Mesenchymal stem cell (in vitro differentiated cells and primary cell): ENCODE measurements at places on chromosomes 5 and 9.

DNA sequence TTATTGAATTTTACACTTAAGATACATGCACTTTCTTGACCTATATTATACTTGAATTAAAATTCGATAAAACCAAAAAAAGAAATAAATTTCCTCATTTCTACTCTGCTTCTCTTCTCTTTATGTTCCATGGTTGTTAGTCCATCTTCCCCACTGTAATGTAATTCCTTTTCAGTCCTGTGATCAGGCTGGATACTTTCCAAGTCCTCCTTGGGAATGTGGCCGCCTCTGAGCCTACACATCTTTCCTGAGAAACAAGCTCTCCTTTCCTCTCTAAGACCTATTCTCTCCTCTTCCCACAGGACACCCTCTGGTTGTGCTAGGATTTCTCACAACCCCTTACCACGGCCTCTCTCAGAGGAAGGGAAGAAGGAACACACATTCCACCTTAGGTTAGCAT lies 285.1 kb downstream of the DNAH5 start:
- no peak overlapping the region for H3K4me3 ChIP-seq
- peaks cover 2% of the 10 kb centered on the region for H3K4me1 ChIP-seq
- no peak overlapping the region for H3K27ac ChIP-seq

- H3K36me3 ChIP-seq = peaks cover 49% of the 10 kb centered on the region
- no peak overlapping the region for H3K4me3 ChIP-seq
- H3K4me1 ChIP-seq = no peaks in the 10 kb centered on the region
- H3K27me3 ChIP-seq = no peaks in the 10 kb centered on the region
- DNase-seq = no peak
Measured at GRCh38 chr5:14767735-14768507, 103.4 kb downstream of the OTULIN start.

DNA sequence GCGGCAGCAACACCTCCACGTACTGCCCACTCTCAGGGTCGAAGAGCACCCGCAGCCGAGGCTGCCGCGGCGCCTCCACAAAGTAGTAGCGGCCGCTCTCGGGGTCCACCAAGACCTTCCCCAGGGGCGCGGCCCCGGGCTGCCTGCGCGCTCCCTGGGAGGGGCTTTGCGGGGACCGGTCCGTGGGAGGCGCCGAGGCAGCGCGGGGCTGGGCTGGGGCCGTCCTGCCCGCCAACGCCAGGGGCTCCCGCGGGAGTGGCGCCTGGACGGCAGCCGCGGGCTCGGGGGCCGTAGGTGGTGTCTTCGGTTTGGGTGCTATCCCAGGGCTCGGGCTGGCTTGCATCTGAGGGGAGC lies 2.6 kb upstream of the MZB1 start:
- no peaks in the 10 kb centered on the region for H3K36me3 ChIP-seq
- H3K27me3 ChIP-seq = peaks cover 29% of the 10 kb centered on the region
- no peak for DNase-seq
- H3K4me1 ChIP-seq = peaks cover 37% of the 10 kb centered on the region
- peak overlapping the region; percentile 41 for H3K4me3 ChIP-seq

DNA sequence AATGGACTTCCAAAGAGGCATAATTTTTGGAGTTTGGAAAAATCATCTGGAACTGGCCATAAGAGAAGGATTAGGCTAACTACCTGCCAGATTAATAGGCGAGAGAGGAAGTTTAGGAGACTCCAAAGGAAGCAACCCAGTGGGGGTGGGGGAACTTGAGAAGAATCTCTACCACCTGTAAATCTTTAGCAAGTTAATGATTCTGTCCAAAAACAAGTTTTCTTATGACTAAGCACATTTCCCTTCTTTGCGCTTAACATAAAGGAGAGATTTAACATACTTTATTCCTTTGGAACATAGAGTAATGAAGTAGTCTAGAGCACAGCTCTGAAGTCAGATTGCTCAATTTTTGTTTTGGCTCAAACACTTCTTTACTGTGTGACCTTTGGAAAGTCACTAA lies 58.2 kb upstream of the PAPPA start:
- H3K36me3 ChIP-seq = no peaks in the 10 kb centered on the region
- H3K27me3 ChIP-seq = no peaks in the 10 kb centered on the region
- H3K27ac ChIP-seq = no peak overlapping the region

GRCh38 chr5:113233606-113234005 lies 201.2 kb downstream of the TSSK1B start:
- H3K27me3 ChIP-seq = no peaks in the 10 kb centered on the region
- H3K4me3 ChIP-seq = no peak overlapping the region
- no peaks in the 10 kb centered on the region for H3K36me3 ChIP-seq
- H3K4me1 ChIP-seq = peaks cover 2% of the 10 kb centered on the region

GRCh38 chr9:116278326-116278725 lies 124.7 kb downstream of the PAPPA start:
- peaks cover 13% of the 10 kb centered on the region for H3K4me1 ChIP-seq
- no peak overlapping the region for H3K4me3 ChIP-seq
- DNase-seq = peak; percentile 50
- no peaks in the 10 kb centered on the region for H3K27me3 ChIP-seq

DNA sequence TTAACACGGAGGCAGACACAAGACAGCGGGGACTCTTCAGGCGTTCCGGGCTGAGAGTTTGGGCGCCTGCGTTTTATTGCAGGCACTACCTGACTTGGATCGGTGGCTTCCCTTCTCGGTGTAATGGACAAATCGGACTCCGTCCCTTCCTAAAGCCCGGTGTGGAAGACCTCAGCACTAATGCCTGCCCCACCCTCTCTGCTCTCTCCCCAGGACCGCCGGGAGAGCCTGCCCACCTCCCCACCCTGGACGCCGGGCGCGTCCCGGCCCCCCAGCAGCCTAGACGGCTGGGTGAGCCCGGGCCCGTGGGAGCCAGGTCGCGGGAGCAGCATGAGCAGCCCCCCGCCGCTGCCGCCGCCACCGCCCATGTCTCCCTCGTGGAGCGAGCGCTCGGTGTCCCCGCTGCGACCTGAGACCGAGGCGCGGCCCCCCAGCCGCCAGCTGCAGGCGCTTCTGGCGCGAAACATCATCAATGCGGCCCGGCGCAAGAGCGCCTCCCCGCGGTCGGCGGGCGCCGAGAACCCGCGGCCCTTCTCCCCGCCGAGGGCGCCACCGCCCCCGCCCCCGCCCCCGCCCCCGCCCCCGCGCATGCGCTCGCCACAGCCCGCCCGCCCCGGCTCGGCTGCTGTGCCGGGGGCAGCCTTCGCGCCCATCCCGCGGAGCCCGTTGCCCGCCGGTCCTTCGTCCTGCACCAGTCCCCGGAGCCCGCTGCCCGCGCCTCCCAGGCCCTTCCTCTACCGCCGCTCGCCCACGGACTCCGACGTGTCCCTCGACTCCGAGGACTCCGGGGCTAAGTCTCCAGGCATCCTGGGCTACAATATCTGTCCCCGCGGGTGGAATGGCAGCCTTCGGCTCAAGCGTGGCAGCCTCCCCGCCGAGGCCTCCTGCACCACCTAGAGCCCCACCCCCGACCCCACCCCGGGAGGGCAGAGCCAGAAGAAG lies 4.6 kb upstream of the MYOZ3 start:
- peak; percentile 57 for DNase-seq
- H3K4me3 ChIP-seq = peak overlapping the region; percentile 61
- peaks cover 26% of the 10 kb centered on the region for H3K4me1 ChIP-seq

DNA sequence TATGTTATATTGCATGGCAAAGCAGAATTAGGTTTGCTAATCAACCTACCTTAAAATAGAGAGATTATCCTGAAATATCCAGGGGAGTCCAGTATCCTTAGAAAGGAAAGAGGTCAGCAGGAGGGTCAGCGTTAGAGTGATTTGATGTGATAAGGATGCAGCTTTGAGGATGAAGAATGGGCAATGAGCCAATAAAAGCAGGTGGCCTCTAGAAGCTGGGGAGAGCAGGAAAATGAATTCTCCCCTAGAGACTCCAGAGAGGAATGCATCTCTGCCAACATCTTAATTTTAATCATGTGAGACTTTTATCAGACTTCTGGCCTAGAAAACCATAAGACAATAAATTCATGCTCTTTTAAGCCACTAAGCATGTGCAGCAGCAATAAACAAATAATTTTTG lies 65.7 kb upstream of the SYK start:
- H3K27me3 ChIP-seq = no peaks in the 10 kb centered on the region
- no peak for DNase-seq
- H3K4me1 ChIP-seq = no peaks in the 10 kb centered on the region

GRCh38 chr9:133509179-133510083 lies 15.3 kb downstream of the MYMK start:
- peak overlapping the region; percentile 23 for H3K4me3 ChIP-seq
- H3K36me3 ChIP-seq = no peaks in the 10 kb centered on the region
- no peak overlapping the region for H3K27ac ChIP-seq
- H3K4me1 ChIP-seq = peaks cover 39% of the 10 kb centered on the region
- peaks cover 23% of the 10 kb centered on the region for H3K27me3 ChIP-seq

- peaks cover 59% of the 10 kb centered on the region for H3K4me1 ChIP-seq
- no peaks in the 10 kb centered on the region for H3K27me3 ChIP-seq
- peak overlapping the region; percentile 89 for H3K27ac ChIP-seq
- H3K4me3 ChIP-seq = no peak overlapping the region
Measured at GRCh38 chr9:129500161-129500862, 120.6 kb downstream of the C9orf50 start.

GRCh38 chr9:108743901-108744371 lies 111.8 kb downstream of the ACTL7B start:
- no peaks in the 10 kb centered on the region for H3K36me3 ChIP-seq
- H3K27ac ChIP-seq = no peak overlapping the region
- no peak overlapping the region for H3K4me3 ChIP-seq

DNA sequence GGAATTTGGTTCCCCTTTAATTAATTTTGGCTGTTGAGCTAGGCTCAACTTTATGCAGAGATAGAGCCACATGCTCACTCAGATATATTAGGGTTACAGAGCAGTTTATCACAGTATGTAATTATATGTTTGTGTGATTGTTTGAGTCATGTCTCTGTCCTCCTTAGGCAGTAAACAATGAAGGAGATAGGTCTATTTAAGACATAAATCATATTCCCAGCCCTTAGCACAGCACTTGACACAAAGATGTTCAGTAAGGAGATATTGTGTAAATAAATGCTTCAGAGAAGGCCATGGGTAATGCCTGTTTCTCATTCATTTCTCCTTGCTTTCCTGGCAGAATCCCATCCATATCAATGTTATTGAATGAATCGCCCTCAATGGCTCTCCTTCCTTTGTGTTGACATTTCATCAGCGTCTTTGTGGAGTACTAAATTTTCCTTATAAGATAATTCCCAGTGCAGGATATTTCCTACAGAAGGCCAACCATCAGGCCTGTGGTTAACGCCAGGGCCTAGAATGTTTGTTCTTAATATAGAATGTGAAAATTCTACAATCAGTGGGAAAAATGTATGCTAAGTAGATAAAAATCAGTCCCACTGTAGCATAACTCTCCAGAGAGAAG lies 408.0 kb downstream of the EBF1 start:
- no peaks in the 10 kb centered on the region for H3K36me3 ChIP-seq
- H3K4me3 ChIP-seq = no peak overlapping the region
- H3K27me3 ChIP-seq = no peaks in the 10 kb centered on the region

GRCh38 chr5:180081481-180081880 lies 9.9 kb upstream of the RNF130 start:
- no peak overlapping the region for H3K4me3 ChIP-seq
- no peak overlapping the region for H3K27ac ChIP-seq
- no peaks in the 10 kb centered on the region for H3K4me1 ChIP-seq
- no peaks in the 10 kb centered on the region for H3K36me3 ChIP-seq
- DNase-seq = no peak
- peaks cover 11% of the 10 kb centered on the region for H3K27me3 ChIP-seq

- no peaks in the 10 kb centered on the region for H3K27me3 ChIP-seq
- H3K4me3 ChIP-seq = no peak overlapping the region
- H3K27ac ChIP-seq = no peak overlapping the region
- H3K4me1 ChIP-seq = no peaks in the 10 kb centered on the region
Measured at GRCh38 chr5:159156426-159157238, 52.7 kb downstream of the RNF145 start.

- H3K36me3 ChIP-seq = no peaks in the 10 kb centered on the region
- no peak overlapping the region for H3K4me3 ChIP-seq
- peaks cover 12% of the 10 kb centered on the region for H3K4me1 ChIP-seq
- no peak overlapping the region for H3K27ac ChIP-seq
Measured at GRCh38 chr9:86672301-86672700, 275.0 kb downstream of the GAS1 start.

DNA sequence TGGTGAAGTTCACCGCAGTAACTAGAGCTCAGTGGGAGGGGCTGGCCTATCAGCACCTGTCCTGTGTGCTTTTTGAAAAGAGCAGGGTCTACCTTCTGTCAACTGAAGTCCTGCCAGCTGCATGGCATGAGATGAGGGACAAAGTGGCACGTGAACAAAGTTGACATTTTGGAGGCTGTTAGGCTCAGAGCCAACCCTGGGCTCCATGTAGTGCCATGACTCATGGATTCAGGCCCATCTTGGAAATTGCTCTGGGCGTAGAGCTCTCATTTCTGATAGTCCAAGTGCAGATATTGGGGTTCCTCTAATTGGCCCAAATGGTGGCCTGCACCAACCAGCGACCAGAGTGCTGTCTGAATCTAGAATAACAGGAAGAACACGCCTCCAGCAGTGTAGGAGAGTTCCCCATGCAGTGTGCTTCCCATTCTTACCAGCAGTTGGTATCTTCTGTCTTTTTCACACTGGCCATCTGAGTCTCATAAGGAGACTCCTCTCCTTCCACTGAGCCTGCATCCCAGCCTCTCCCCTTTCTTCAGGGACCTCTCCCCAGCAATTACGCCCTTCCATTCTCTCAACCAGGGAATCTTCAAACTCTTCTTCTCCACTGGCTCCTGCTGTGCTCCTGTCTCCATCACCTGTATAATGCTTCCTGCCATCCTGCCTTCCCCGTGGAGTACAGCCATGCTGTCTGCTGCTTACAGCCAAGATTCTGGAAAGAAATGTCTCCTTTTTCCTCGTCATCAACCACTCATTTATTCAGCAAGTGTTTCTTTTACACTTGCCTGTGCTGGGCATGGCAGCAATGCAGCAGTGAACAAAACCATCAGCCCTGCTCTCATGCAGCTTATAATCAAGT lies 30.4 kb downstream of the IRF1 start:
- no peaks in the 10 kb centered on the region for H3K27me3 ChIP-seq
- peaks cover 4% of the 10 kb centered on the region for H3K36me3 ChIP-seq
- peak overlapping the region; percentile 95 for H3K27ac ChIP-seq
- peaks cover 54% of the 10 kb centered on the region for H3K4me1 ChIP-seq
- DNase-seq = peak; percentile 30

DNA sequence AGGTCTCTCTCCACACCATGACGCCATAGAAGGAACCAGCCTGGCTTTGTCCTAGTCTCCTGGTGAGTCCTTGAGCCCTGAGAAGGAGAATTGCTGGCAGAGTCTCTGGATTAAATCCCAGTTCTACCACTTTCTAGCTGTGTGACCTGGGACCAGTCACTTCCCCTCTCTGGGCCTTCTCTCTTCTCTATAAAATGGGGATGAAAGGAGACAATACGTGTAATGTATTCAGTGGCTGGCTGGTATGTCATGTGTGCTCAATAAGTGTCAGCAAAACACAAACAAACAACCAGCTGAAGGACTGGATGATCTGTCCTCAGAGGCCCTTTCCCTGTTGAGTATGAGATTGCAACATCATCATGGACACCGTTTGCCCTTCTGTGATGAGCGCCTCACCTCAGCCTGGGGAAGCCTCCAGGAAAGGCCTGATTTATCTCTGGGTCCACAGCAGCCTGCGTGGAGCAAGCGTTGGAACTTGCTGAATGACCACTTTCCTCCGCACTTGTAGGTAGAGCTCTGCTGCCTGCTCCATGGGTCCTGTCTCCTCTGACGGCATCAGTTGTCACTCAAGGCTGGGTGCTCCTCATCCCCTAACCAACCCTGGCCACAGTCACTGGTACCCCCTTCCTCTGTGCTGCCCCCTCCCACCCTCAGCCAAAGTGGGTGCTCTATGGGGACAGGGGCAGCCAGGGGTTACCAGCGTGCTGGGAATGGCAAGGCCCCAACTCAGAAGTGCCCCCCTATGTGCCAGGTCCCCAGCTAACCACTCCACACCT lies 3.6 kb upstream of the NR5A1 start:
- H3K36me3 ChIP-seq = no peaks in the 10 kb centered on the region
- DNase-seq = peak; percentile 76
- no peak overlapping the region for H3K27ac ChIP-seq
